Thymus (tissue), 14 donors: ENCODE measurements at places on chromosomes 5 and 9.

DNA sequence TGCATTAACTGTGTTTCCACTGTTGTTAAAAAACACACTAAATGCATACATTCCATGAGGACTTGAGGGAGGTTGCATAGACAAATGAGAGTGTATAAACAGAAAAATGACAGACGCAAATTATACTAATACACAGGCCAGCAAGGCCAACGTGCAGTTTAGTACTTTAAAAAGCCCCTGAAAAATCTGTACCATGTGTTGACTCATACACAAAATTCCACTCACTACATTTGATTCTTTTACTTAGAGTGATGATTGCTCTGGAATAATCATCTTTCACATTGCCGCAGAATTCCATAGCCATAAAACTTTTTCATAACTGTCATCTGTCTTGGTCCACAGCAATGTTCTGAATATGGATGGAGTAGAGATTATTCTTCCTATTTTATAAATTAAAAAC lies 215.7 kb downstream of the FAM114A2 start:
- no peak for DNase-seq

- DNase-seq = no peak
Observed at GRCh38 chr9:136920069-136920468, 24.5 kb downstream of the FBXW5 start.

DNA sequence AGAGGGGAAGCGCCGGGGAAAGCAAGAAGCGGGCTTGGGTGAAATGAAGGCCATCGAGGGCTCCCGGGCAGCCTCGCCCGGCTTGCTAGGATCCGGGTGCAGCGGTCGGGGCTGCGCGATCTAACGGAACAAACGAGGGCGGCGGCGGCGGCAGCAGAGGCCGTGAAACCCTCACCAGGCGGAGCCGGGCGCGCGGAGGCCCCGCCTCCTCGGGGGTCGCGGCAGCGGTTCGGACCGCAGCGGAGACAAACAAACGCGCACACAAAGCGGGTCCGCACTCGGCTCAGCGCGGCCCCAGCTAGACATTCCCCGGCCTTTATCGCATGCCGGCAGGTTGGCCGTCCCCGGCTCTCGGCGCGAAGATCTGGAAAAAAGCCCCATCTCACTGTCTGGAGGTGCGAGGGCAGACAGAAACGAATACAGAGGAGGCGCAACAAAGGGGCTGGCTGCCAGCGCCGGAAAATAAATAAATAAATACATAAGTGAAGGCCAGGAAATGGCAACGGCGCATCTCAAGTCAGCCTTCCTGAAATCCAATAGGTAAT lies 10.5 kb upstream of the TRIM36 start:
- DNase-seq = no peak

GRCh38 chr9:81558091-81558830 lies 131.1 kb downstream of the TLE1 start:
- DNase-seq = no peak

DNA sequence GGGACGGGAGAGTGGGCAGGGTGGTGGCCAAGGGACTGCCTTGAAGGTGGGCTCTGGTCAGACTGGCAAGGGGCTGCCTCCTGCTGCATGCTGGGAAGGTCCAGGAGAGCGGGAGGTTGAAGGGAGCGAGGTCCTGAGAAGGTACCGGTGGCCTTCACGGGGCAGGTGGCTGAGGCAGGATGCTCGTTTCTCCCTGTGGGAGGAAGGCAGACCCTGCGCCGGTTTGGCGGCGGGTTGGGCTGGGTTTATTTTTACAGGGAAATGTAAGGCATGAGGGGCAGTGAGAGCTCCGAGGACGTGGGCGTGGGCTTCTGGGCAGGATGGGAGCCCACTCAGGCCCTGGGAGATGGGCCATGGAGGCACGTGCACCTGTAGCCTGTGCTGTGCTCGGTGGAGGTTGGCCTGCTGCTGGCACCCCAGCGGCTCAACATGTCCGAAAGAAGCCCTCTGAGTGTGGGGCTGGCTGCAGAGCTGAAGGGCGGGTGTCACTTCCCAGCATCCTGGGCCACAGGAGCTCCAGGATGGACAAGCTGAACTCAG lies 27.3 kb downstream of the IER5L start:
- no peak for DNase-seq

DNA sequence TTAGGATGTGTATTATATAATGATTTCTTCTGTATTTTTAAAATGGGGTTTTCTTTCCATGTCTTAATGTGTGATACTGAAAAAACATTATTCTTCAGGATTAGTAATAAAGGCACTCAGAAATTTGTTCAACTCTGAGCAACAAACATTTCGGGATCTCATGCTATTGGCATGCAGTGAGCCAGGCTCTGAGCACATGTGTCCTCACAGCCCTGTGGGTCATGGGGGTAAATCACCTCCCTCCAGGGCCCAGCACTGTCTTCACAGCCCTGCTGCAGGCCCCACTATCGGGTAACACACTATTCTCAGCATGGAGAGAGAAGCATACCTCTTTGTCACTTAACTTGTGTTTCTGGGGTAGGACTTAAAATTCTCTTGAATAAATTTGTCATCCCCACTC lies 14.0 kb downstream of the TMEM174 start:
- no peak for DNase-seq

DNA sequence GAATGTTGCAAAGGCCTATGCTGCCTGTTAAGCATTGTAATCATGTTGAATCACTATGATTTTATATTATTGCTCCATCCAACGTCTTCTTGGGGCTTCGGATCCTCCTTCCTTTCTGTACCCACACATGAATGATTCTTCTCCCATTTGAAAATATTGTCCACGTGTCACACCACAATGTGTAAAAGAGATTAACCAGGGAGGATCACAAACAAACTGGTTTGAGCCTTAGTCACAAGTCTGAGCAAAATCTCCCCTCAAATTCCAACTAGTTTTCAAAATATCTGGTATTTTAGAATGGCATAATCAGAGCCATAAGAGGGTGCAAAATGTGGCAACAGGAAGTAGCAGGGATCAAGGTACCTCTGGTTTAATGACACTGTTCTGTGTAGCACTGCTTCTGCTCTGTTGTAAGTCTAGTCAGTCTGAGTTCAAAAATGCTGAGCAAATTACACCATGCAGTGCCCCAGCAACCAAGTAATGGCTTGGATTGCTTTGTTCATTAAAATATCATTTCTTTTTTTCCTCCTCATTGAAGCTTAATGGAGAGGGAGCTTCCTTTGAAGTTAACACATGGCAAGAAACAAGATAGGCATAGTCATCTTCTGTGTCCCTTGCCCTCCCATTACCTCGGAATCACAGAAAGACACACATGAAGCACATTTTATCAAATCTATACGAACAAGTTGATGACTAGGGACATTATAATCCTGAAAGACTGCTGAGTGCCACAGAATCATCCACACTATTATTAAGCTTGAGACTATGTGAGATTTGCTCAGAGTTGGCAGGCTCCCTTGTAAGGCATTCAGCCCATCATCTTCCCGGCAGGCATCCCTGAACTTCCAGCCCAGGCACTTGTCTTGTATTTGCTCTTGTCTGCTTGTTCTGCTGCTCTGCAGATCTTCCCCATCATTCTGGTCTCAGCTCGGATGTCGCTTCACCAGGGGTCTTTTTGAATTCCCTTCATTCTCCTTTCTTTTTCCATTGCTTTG lies 102.0 kb upstream of the PRLR start:
- DNase-seq = no peak
